ENCODE measurements at places on chromosomes 4 and X.
A peak's percentile ranks its signal among the peaks of the same experiment; 100 is the strongest.

DNA sequence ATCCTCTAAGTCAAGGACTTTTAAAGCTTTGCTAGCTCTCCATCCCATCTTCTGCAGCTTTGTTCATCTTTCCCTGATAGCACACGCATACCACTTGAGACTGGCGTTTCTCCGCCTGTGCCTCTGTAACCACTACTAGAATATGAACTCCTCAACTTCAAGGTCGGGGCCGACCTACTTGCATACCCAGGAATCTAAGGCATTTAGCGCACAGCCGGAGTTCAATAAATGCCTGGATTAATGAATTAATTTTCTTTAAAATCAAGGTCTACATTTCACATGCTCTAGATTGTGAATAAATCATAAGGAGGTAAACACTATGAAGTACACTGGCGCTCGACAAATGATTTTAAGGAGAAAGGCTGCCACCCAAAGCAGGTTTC is 89.3 kb downstream of the HNRNPD start:
- no peak for DNase-seq

DNA sequence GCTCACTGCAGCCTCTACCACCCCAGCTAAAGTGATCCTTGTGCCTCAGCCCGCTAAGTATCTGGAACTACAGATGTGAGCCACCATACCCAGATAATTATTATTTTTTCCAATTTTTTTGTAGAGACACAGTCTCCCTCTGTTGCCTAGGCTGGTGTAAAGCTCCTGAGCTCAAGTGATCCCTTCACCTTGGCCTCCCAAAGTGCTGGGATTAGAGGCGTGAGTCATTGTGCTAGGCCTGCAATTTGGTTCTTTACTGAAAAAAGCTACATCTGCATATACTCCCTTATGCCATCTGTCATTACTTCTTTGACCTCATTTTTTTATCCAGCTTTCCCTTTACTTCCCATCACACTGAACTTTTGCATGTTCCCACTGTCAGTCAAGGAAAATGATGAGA is 2012.4 kb upstream of the IGFBP7 start:
- no peak for DNase-seq

DNA sequence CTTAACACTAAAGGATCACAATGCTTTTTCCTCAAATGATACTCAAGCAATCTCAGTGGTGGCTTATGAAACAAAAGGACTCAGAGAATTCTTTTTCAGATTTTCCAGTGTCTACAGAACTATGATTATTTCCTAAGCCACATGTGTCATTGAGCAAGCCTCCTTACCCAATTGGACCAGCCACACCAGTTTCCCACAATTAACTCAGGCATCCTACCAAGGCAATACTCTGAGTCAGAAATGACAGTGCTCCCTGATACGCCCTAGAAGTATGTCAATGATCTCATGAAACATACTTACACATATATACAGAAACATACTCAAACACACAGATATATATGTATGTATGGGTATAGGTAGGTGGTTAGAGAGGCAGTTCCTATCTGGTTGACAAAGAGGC is 4.8 kb downstream of the ADAMTS3 start:
- DNase-seq, result no peak

GRCh38 chr4:74016068-74016467 is 17.6 kb upstream of the CXCL5 start:
- no peak for DNase-seq

GRCh38 chr4:95085124-95085833 is 327.5 kb downstream of the BMPR1B start:
- no peak for DNase-seq

GRCh38 chr4:67531379-67531962 is 13.8 kb downstream of the CENPC start:
- no peak for DNase-seq

- DNase-seq, result peak; percentile 34
Observed at GRCh38 chr4:145936142-145936996, 2.3 kb downstream of the ZNF827 start.

DNA sequence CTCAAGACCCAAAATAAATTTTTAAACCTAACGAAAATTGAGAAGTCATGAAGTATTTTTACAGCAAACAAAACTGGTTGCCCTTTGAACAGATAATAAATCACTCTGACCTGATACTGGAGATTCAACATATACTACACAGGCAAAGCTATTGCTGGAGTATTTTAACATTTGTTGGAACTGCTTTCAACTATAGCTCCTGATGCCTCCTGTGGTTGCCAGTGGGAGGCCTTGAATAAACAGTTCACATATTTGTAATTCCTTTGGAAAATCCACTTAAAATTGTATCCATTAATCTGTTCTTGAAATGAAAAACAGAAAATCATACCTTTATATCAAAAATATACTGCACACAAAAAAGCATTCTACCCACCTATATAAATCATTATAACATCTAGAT is 605.1 kb downstream of the KCTD8 start:
- DNase-seq, result no peak

GRCh38 chrX:118182681-118183080 is 66.1 kb upstream of the KLHL13 start:
- no peak for DNase-seq

DNA sequence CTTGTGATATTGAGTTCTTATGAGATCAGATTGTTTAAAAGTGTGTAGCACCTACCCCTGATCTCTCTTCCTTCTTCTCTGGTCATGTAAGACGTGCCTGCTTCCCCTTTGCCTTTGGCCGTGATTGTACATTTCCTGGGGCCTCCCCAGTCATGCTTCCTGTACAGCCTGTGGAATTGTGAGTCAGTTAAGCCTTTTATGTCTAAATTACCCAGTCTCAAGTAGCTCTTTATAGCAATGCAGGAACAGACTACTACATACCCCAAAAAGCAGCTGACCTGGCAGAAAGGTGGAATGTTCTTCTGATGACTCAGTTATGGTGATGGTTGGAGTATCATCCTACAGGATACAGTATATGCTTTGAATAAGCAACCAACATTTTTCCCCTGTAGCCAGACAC is 11.4 kb upstream of the MCUB start:
- DNase-seq, result no peak

Data from T-helper 22 cell (primary cell).